ENCODE measurements at places on chromosomes 4 and X. TPM values are rescaled to one million over a fixed set of nuclear protein-coding genes. Genes with fewer than 3 reads are reported as not detected.

DNA sequence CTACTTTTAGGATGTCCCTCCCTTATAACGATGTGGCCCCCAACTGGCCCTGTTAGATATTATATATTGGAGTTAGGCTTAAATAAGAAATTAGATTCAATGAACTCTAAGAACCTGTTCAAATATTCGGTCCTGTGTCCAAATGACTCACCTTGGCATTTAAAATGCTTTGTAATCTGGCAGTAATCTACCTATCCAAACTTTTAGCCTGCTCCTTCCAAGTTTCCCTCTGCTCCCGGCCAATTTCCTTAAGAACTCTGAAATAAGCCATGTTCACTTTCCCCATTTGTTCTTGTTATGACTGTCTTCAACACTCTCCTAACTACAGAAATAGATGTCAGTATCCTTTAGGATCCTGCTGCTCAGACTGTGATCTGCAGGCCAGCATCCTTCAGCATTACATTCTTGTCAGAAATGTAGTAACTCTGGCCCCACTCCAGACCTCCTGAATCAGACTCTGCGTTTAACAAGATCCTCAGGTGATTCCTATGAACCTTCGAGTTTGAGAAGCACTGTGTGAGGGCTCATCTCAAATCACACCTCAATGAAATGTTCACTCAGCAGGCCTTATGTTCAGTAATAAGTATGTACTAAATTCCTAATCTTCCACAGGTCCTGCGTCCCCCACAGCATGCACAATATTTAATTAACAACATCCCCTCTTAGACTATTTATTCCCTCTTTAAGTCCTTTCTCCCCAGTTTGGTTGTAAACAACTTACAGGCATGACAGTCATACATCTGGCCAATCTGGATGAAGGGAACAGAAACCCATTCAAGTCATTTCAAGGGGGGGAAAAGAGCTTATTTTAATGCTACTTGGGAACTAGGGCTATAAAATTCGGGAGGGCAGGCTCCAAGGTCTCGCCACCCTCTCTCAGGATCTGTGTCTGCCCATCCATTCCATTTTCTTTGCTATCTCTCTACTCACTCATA lies 3.0 kb downstream of the ATP8A1 start:
- DNase-seq, result no peak

- DNase-seq, result no peak
Measured at GRCh38 chr4:84814094-84814750, 152.3 kb downstream of the WDFY3 start.

Gene CT83
- not detected for polyA plus RNA-seq

Gene NDP
- polyA plus RNA-seq, result 3.7 TPM
